NCI-H524 (cell line): ENCODE measurements at places on chromosomes 13 and 19.

- DNase-seq = no peak
These were observed 38.5 kb downstream of the TBC1D4 start for GRCh38 chr13:75443356-75443958.

GRCh38 chr19:3818466-3818865, 32.3 kb upstream of the MATK start:
- no peak for DNase-seq

DNA sequence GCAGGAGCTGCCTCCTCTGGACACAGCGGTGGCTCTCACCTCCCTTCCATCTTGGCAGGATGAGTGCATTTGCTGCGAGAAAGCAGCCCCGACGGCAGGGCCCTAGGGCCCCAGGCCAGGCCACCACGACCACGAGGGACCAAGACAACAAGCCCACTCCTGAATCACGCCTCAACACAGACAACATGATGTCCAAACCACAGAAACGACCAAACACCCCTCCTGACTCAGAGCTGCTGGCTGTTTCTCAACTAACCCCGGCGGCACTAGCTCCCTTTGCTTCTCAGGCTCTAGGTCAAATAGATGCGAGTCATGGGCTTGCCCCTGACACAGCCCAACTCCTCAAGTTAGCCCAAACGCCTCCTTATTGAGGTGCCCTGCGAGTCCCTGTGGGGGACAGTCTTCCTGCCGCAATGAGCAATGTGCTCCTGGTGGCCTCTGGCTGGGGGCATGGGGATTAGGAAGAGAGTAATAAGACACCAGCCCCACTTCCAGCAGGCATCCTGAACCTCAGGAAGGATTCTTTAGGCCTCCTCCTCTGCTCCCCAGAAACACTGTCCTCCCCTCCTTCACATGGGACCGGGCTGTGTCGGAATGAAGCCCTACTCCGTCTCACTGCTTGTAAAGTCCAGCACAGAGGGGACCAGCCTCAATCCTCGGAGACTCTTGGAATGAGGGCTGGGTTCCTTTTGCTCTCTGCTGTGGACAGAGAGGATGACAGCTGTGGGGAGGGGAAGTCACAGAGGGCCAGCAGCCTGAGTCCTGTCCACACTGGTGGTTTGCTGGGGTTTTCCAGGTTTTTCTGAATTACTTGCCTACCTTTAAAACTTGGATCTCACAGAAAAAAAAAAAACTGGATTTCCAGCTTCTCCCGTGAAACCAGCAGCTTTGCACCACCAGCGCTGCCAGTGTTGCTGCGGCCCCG, 6.9 kb upstream of the ATF5 start:
- no peak for DNase-seq

- no peak for DNase-seq
These were observed 5.3 kb downstream of the ATP11A start for GRCh38 chr13:112695121-112695520.

DNA sequence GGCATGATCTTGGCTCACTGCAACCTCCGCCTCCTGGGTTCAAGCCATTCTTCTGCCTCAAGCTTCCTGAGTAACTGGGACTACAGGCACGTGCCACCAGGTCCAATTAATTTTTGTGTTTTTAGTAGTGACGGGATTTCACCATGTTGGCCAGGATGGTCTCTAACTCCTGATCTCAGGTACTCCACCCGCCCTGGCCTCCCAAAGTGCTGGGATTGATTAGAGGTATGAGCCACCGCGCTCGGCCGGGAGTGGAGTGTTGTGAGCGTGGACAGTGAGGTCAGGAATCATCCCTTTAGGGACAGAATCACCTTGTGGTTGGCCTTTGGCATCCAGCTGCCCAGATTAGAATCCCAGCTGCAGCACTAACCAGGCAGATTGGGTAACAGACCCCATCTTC, 10.3 kb downstream of the RRAS start:
- no peak for DNase-seq

- DNase-seq = no peak
These were observed 907 bp downstream of the KDELR1 start for GRCh38 chr19:48390188-48391099.

DNA sequence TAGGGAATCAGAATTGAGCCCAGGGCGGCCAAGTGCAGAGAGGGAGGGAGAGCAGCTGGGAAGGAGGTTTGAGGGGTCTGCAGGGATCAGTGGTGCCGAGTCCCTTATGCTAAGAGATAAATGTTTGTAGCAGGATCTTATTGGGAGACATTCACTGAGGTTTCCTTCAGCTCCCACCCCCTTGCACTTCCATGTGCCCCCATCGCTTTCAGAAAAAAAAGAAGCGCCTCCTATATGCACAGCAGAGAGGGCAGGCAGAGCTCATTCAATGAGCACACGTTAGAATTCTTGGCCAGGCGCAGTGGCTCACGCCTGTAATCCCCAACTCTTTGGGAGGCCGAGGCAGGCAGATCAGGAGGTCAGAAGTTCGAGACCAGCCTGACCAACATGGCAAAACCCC, 28.0 kb downstream of the CYP4F2 start:
- DNase-seq = no peak

- no peak for DNase-seq
These were observed 39.5 kb downstream of the RASL11A start for GRCh38 chr13:27309967-27310598.

DNA sequence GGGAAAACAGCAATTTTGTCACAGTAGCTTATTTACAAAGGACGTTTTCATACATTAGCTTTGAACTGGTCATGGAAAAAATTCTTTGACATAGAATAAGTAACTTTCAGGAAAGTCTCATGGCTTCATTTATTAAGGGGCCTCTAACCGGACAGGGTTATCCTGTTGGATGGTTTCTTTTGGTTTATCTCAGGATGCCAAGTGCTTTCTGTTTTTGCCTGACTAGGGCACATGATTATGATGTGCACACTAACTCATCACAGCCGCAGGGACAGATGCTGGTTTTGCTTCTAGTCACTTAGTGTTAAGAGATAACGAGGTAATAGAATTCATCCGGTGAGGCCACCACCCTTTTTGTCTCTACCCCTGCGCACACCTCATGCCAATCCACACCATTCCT, 53.0 kb downstream of the TGDS start:
- no peak for DNase-seq

DNA sequence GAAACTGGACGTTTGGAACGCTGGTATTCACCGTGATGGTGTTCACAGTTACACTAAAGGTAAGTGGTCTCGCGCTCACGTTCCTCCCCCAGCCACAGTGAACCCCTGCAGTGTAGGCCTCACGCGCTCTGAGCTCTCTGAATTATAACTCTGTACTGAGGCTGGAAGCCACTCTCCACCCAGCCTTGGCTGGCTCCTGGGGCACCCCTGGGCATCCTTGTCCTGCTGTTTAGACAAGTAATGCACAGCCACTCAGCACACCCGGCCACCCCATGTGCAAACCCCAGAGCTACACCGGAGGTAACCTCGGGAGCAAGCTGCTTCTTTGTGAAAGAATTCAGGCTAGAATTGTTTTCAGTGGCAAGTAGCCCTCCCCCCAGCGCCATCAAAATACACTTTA, 97.3 kb upstream of the MCF2L start:
- DNase-seq = no peak

DNA sequence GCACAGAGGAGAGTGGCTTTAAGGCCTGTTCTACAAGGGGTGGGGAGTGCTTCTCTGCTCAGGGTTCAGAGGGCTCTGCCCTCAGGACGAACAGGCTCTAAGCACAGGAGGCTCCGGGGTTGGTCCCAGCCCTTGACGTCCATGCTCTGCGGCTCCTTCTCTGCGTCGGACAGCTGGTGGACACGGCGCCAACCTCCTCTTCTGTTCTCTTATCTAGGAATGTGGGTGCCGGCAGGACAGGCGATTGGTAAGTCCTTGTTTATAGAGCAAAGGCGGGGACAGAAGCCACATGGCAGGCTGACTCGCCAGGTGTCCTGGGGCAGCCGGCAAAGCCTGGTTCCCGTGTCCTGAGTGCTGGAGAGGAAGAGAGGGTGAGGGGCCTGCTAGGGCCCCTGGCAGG, 8.4 kb upstream of the RPS15 start:
- DNase-seq = no peak

DNA sequence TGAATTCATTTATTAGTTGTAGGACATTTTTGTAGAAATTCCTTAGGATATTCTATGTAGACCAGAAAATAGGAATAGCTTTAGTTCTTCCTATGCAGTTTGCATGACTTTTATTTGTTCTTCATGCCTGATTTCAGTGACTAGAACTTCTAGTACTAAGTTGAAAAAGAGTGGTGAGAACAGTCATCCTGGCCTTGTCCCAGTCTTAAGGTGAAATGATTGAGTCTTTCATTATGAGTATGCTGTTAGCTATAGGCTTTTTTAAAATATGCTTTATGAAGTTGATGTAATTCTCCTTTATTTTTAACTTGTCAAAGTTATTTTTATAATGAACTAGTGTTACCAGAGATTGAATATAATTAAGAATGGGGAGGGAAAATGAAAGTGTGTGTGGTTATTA, 690.1 kb upstream of the KLHL1 start:
- DNase-seq = no peak

DNA sequence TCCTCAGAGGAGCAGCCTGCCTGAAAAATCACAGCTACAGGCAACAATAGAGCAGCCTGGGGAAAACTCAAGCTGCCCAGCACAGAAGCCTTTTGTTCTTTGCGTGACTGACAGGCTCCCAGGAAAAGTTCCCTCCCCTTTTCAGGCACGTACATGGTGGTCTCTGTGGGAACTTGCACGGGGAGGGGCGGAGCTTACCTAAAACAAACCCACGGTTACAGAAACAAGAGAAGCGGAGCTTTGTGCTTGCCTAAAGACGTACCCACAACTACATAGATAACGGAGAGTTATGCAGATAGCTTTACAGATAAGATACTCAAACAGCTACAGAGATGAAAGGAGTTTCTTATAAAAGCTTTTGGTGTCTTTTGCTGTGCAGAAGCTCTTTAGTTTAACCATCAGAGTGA, 11.4 kb downstream of the ETFB start:
- no peak for DNase-seq

DNA sequence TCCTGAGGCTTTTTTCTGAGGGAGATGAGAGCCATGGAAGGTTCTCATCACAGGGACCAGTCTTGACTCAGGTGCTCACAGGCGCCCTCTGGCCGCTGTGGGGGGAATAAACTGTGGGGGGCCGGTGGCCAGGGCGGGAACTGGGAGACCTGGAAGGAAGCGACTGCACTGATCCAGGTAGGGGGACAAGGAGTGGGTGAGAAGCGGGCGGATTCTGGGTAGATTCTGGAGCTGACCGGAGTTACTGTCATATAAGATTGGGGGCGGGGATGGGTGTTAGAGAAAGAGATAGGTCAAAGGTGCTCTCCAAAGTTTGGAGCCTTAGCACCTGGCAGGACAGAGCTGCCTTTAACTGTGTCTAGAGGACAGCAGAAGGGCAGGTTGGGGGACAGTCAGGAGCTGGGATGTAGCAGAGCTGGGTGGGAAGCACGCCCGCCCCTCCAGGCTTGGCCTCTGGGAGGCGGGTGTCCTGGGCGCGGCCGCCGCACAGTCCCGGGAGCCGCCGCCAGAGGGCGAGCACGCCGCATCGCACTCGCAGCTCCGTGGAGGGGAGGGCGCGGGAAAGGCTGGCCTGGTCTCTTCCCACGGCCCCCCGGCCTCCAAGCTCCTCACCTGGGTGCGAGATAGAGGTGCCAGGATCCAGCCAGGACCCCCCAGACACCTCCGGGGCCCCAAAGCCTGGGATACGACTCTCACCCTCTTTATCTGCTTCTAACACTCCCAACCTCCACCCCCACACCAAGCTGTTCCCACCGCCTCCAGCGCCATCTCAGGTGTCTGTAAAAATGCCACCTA, 4.2 kb upstream of the DAND5 start:
- DNase-seq = peak; percentile 90

- no peak for DNase-seq
These were observed 3.5 kb upstream of the EPHX3 start for GRCh38 chr19:15235781-15236180.

DNA sequence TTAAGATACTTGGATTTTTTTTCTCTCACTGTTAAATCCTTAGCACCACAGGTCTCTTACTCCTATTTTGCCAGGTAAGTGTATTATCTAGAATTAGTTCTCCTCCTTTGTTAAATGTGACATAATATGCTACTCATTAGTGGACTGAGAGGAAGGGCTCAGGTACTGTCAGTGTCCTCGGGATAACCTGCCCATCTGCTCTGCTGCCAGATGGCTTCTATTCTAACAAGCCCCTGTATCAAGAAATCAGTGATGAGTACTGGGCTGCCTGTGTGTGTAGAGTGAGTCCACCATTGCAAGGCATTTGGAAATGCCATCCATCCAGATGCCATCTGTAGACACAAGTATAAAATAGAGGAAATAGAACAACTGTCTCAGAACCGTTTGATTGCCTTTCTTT, 209.6 kb downstream of the ATP8A2 start:
- peak; percentile 94 for DNase-seq

GRCh38 chr13:25429466-25429865, 57.7 kb downstream of the ATP8A2 start:
- no peak for DNase-seq

GRCh38 chr19:41688098-41688497, at the start of gene CEACAM7:
TSS of gene CEACAM7 (minus strand) at chr19:41688270. CDS start at chr19:41688165, 105 bp downstream.
- DNase-seq = no peak

- DNase-seq = peak; percentile 96
These were observed at the start of the genes CAB39L and SETDB2 for GRCh38 chr13:49443704-49444523. TSS of gene CAB39L (minus strand) at chr13:49444064. CDS start at chr13:49382910, 61,154 bp downstream. TSS of gene SETDB2 (plus strand) at chr13:49444274. CDS start at chr13:49451894, 7,620 bp downstream.

- no peak for DNase-seq
These were observed 146.4 kb upstream of the SLITRK5 start for GRCh38 chr13:87524775-87525174.

DNA sequence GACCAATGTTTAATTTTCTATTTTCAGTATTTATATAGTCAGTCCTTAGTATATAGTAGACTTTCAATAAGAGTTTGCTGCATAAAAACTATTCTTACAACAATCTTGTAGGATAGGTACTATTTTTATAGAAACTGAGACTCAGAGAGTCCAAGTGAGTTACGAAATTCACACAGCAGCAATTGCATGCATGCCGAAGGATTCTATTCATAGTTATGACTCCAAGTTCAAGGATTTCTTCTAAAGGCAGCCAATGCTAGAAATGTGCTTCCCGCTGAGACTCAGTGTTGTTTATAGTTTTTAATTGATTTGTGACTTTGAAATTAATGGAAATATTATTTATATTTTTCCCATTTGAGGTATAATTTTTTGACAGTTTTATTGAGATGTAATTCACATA, 62.7 kb upstream of the CSNK1A1L start:
- no peak for DNase-seq

GRCh38 chr19:38262585-38263268, 1.6 kb upstream of the SPINT2 start:
- no peak for DNase-seq

DNA sequence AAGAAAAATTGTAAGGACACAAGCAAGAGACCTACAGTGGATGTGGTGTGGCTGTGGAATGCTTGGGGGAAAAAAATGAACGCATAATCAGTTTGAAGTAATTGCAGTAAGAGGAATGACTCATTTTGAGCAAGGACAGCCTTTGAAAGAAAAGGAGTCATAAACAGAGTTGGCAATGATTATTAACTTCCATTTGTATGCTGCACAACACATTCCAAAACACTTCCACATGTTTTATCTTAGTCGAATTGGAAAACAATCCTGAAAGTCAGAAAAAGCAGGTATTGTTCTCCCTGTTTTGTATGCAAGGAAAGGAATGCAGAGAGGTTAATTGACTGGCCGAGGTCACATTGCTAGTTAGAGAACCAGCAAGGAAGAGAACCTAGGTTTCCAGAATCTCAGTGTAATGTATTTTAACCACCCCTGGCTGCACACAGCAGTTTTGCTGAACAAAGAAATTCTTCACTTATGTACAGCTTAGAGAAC, 630.0 kb upstream of the MIR17HG start:
- DNase-seq = no peak
